Activated T-cell treated with anti-CD3 and anti-CD28 coated beads, Interleukin-2, amount 50 U/mL, for 48 hours (primary cell): ENCODE measurements at places on chromosomes 5 and 9.

DNA sequence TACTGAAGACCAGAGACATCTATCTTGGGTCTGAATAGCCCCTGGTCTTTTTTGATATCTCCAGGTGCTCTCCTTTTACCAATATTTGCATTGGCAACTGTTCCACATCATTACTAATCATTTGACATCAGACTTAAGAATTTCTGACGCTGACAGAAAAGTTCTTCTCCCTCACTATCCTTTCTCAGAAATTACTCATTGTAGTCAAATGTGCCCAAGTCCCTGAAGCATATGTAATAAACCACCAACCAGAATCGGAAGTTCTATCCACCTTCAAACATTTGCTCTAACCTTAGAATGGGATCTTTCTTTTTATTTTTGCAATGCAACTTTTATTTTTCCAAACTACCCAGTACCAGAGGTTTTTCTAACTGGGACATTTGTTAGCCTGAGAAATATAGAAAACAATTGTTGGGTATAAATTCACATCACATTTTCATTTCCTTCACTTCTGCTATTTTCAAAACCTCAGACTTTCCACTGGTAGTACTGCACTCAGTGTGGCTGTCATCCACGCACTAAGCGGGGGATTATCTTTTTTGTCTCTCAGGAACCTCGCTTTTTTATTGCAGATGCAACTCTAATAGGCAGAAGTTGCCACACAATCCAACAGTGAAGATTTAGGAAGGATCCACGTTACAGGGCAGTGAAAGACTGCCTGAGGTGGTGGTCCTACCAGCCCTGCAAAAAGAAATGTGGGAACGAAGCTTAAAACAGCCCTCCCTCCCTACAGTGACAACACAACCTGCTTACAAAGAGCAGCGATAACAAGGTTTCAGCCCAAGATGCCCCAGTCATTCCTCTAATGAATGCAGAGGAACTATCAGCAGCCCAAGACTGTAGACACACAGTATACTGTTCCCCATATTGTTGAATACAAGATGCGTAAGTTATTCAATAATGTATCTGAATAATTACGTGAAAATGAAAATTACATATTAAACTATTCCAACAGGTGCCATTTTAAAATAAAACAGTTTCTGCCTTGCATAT lies 201.2 kb downstream of the EBF1 start:
- DNase-seq: no peak

- no peak for DNase-seq
Observed at GRCh38 chr9:132894862-132895835, 16.5 kb downstream of the SPACA9 start.

- DNase-seq: peak; percentile 83
Observed at GRCh38 chr5:42756606-42757601, at the start of gene CCDC152. Gene CCDC152 (plus strand): TSS chr5:42756818. CDS start chr5:42759122, 2,304 bp downstream.

DNA sequence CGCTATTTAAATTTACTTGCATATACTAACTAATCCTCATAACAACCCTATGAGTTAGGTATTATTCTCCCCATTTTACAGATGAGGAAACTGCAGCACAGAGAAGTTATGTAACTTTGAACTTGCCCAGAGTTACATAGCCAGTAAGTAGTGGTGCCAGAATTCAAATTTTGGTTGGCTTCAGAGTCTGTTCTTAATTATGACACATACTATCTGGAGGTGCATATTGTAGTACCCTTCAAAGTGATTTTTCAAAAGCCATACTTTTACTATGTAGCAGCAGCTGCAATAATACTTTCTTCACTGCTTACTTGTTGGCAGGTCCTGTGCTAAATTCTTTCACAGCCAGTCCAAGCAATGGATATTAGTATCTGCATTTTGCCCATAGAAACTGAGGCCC lies 16.4 kb downstream of the MAN2A1 start:
- DNase-seq: no peak
